ENCODE measurements at places on chromosomes 4 and X.

DNA sequence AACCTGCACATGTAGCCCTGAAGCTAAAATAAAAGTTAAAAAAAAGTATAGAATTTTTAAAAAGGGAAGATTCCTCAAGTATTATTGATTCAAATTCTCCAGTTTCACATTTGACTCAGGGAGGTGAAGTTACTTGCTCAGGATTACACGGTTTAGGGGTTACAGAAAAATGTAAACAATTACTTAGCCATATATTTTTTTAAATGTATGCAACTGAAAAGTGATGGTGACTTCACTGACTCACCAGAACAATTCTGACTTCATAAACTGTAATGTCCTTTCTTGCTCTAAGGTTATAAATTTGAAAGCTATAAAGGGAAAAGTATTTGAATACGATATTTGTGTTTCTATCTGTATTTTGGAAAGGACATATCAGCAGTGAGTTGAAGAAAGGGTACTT is 371.2 kb downstream of the SPRY1 start:
- no peak overlapping the region for H3K27ac ChIP-seq
- no peaks in the 10 kb centered on the region for H3K36me3 ChIP-seq
- no peak for DNase-seq
- no peaks in the 10 kb centered on the region for H3K27me3 ChIP-seq
- no peak overlapping the region for H3K4me3 ChIP-seq

GRCh38 chr4:55173580-55173979 is 48.2 kb upstream of the KDR start:
- peak overlapping the region; percentile 87 for H3K27ac ChIP-seq
- peaks cover 72% of the 10 kb centered on the region for H3K4me1 ChIP-seq
- no peak overlapping the region for H3K4me3 ChIP-seq
- no peaks in the 10 kb centered on the region for H3K36me3 ChIP-seq

GRCh38 chr4:21097026-21097425 is 396.8 kb downstream of the PACRGL start:
- H3K27me3 ChIP-seq = peaks cover 20% of the 10 kb centered on the region
- no peak overlapping the region for H3K4me3 ChIP-seq
- no peaks in the 10 kb centered on the region for H3K4me1 ChIP-seq
- DNase-seq = peak; percentile 20
- H3K27ac ChIP-seq = no peak overlapping the region

DNA sequence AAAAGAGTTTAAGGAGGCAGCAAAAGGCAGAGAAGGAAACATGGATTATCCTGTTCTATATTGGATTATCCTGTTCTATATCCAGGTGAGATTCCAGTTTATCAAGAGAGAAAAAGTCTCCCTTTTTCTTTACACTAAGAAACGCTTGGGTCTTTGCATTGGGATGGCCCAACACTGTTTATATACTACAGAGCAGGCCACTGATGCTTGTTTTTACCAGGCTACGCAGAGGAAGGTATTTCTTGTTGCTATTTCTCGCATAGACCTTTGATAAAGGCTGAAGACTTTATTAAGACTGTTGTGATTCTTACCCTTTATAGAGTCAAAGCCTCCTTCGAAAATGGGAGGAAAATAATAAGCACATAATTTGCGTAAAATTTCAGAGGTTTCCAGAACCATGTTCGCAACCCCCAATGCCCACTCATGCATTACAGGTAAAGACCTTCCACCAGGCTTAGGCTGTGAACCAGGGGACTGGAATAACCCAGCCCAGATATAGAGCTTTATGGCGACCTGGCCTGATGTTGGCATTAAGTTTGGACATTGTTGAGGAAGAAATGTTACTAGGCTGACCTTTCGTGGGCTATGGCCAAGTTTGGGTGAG is 218.3 kb downstream of the PTTG2 start:
- no peak overlapping the region for H3K27ac ChIP-seq
- H3K4me3 ChIP-seq = no peak overlapping the region
- H3K4me1 ChIP-seq = peaks cover 22% of the 10 kb centered on the region
- DNase-seq = no peak

DNA sequence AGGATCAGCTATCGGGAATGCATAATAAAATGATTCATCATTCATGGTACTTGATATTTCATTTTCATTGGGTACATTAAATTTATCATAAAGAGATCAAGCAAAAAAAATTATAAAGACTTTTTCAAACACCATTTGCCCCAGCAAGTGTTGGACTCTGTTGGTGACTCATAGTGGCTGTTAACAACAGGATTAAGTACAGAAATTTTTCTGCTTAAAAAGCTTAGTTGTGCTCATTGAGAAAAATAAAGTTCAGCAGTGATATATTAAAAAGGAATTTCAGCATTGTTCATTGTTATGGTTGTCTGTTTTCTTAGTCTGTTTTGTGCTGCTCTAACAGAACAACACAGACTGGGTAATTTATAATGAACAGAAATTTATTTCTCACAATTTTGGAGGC is 86.2 kb upstream of the PCDH10 start:
- H3K4me3 ChIP-seq = no peak overlapping the region
- no peaks in the 10 kb centered on the region for H3K36me3 ChIP-seq

GRCh38 chr4:184514121-184514988 is 40.0 kb upstream of the IRF2 start:
- no peaks in the 10 kb centered on the region for H3K36me3 ChIP-seq
- peaks cover 7% of the 10 kb centered on the region for H3K4me1 ChIP-seq
- no peak overlapping the region for H3K4me3 ChIP-seq
- DNase-seq = peak; percentile 23

GRCh38 chr4:177901786-177902185 is 459.5 kb upstream of the AGA start:
- H3K27me3 ChIP-seq = no peaks in the 10 kb centered on the region
- DNase-seq = no peak
- H3K27ac ChIP-seq = no peak overlapping the region

- H3K27ac ChIP-seq = no peak overlapping the region
- no peak overlapping the region for H3K4me3 ChIP-seq
- H3K36me3 ChIP-seq = no peaks in the 10 kb centered on the region
- no peak for DNase-seq
- H3K4me1 ChIP-seq = no peaks in the 10 kb centered on the region
- peaks cover 15% of the 10 kb centered on the region for H3K27me3 ChIP-seq
Measured at GRCh38 chrX:133956570-133957340, 28.6 kb downstream of the GPC3 start.

GRCh38 chr4:53583513-53583912 is 7.8 kb downstream of the LNX1 start:
- DNase-seq = no peak
- no peaks in the 10 kb centered on the region for H3K36me3 ChIP-seq
- no peaks in the 10 kb centered on the region for H3K27me3 ChIP-seq
- peaks cover 25% of the 10 kb centered on the region for H3K4me1 ChIP-seq
- H3K4me3 ChIP-seq = no peak overlapping the region

- no peaks in the 10 kb centered on the region for H3K27me3 ChIP-seq
- H3K4me1 ChIP-seq = peaks cover 20% of the 10 kb centered on the region
- peak overlapping the region; percentile 52 for H3K27ac ChIP-seq
- peak; percentile 73 for DNase-seq
Measured at GRCh38 chr4:173074501-173074946, 94.1 kb upstream of the GALNT7 start.

GRCh38 chrX:105167233-105167632 is 53.3 kb downstream of the TEX13A start:
- H3K36me3 ChIP-seq = no peaks in the 10 kb centered on the region
- no peaks in the 10 kb centered on the region for H3K27me3 ChIP-seq
- no peak overlapping the region for H3K4me3 ChIP-seq
- peak overlapping the region; percentile 49 for H3K27ac ChIP-seq

- H3K36me3 ChIP-seq = no peaks in the 10 kb centered on the region
- no peak overlapping the region for H3K4me3 ChIP-seq
- no peak for DNase-seq
- no peaks in the 10 kb centered on the region for H3K4me1 ChIP-seq
- no peaks in the 10 kb centered on the region for H3K27me3 ChIP-seq
Measured at GRCh38 chr4:170234800-170235199, 145.0 kb upstream of the AADAT start.
